ENCODE measurements at places on chromosomes 16 and 17. TPM values are rescaled to one million over a fixed set of nuclear protein-coding genes. Genes with fewer than 3 reads are reported as not detected.

NOD2 gene
- polyA plus RNA-seq = 0.06 TPM

EXOC3L1 gene
- polyA plus RNA-seq = not detected

WFIKKN2 gene
- not detected for polyA plus RNA-seq

DNA sequence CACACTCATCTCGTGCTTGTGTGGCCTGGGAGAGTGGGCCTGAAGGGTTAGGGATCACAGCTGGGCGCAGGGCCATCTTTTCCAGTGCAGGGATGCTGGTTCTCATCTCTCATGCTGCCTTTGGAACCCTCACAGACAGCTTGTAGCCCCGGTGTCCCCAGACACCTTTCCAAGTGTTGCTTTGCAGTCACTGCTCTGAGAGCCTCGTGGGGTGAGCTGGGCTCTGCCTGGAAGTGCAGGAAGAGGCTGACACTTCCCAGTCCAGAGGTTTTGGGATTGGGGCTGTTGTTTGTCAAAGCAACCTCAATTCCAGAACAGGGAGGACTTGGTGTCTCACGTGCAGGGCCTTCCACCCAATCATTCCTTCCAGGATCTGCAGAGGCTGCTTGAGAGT is 28.2 kb downstream of the TBX4 start:
- DNase-seq = no peak
- no peak overlapping the region for H3K4me3 ChIP-seq
- H3K27me3 ChIP-seq = no peaks in the 10 kb centered on the region

GRCh38 chr17:34366529-34367107 is 3.6 kb upstream of the CCL1 start:
- H3K27ac ChIP-seq = no peak overlapping the region
- no peak overlapping the region for H3K4me3 ChIP-seq

DNA sequence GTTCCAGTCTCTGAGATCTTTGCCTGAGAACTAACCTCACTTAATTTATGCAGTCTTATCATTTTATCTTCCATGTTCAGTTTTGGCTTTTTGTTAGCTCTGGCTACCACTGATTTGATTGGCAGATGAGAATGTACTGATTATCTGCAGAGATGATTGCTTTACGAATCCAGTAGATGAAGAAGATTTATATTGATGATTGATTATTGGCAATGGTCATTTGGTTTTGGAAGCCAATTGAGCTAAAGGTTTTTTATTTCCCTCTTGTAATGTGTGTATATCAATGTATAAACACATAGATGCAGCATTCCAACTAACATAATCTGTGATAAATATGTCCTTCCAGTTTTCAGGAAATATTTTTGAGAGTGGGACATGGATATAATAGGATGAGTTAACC is 763.6 kb downstream of the CDH11 start:
- H3K36me3 ChIP-seq = no peaks in the 10 kb centered on the region
- H3K27me3 ChIP-seq = no peaks in the 10 kb centered on the region

DNA sequence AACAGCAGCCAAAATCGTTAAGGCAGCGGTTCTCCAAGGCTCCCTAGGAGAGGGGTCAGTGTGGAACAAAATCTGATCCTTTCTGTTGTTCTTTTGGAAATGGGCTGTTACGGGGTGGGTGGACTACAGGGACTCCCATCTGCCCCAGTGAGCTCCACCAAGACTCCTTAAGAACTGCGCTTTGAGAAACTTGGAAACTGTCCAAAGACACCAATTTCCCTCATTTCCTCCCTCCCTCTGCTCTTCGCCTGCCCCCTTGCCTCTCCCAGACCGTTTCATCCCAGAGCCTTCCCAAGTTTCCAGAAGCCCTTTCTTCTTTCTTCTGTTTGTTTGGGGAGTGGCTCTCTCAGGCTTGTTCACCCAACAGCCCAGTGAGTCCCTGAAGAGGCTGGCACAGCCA is 205.4 kb downstream of the COPRS start:
- no peaks in the 10 kb centered on the region for H3K4me1 ChIP-seq
- no peak for DNase-seq
- no peaks in the 10 kb centered on the region for H3K36me3 ChIP-seq
- H3K27ac ChIP-seq = no peak overlapping the region

NPB gene
- polyA plus RNA-seq = 0.20 TPM

GRCh38 chr17:47643116-47643515 is 6.6 kb upstream of the KPNB1 start:
- H3K4me1 ChIP-seq = peaks cover 3% of the 10 kb centered on the region
- H3K36me3 ChIP-seq = no peaks in the 10 kb centered on the region

DNA sequence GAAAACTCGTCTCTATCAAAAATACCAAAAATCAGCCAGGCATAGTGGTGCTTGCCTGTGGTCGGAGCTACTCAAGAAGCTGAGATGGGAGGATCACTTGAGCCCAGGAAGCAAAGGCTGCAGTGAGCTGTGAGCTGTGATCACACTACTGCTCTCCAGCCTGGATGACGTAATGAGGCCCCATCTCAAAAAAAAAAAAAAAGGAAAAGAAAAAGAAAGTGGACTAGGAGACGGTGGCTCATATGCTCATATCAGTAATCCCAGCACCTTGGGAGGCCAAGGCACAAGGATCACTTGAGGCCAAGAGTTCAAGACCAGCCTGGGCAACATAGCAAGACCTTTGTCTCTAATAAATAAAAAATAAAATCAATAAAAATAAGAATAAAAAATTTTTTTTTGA is 8.8 kb upstream of the SUMO2 start:
- H3K27ac ChIP-seq = no peak overlapping the region
- no peaks in the 10 kb centered on the region for H3K36me3 ChIP-seq
- H3K27me3 ChIP-seq = no peaks in the 10 kb centered on the region
- no peak overlapping the region for H3K4me3 ChIP-seq
- no peaks in the 10 kb centered on the region for H3K4me1 ChIP-seq
- no peak for DNase-seq

SPECC1 gene
- polyA plus RNA-seq = 4.7 TPM

DNA sequence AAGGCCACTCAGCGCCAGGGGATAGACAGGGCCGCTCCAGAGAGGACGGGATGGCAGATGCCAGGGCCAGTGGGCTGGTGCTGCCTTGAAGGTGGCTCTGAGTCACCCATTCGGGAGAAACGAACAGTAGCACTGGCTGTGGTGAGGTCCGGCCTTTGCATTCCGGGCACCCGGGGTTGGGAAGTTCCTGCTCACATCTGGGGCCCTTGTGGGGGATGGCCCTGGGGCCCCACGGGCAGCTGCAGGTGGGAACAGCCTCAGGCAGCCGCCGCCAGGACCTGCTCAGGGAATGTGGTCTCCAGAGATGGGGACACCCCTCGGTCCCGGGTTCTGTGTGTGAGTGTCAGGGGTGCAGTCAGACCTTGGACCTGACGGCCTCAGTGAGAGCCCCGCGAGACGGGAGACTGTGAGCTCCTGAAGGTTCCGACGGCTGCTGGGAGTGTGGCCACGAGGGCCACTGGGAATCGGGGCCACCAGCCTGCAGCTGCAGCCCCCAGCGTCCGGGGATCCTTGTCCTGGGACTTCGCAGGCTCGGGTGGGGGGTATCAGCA is 1.4 kb downstream of the CBFA2T3 start:
- H3K4me3 ChIP-seq = no peak overlapping the region
- H3K36me3 ChIP-seq = no peaks in the 10 kb centered on the region
- H3K27me3 ChIP-seq = no peaks in the 10 kb centered on the region
- peaks cover 4% of the 10 kb centered on the region for H3K4me1 ChIP-seq
- no peak for DNase-seq
- H3K27ac ChIP-seq = no peak overlapping the region

GRCh38 chr16:64872101-64872500 is 249.8 kb downstream of the CDH11 start:
- no peaks in the 10 kb centered on the region for H3K36me3 ChIP-seq
- no peaks in the 10 kb centered on the region for H3K27me3 ChIP-seq
- H3K27ac ChIP-seq = no peak overlapping the region
- H3K4me1 ChIP-seq = no peaks in the 10 kb centered on the region
- no peak for DNase-seq

DNA sequence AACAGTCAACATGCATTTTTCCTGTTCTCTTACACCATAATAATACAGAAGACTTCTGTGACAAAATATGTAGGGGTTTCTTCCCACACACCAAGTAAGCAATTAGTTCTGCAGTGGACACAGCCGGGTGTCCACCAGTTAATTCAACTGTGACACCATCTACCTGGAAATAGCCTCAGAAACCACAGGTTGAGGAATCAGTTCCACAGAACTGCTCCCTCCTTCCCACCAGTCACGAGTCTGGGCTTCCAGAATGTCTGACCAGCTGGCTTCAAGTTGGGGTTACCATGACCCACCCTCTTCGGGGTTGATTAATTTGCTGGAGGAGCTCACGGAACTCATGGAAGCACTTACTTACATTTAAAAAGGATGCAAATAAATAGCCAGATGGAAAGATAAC is 13.6 kb upstream of the CCL5 start:
- H3K27ac ChIP-seq = no peak overlapping the region
- H3K27me3 ChIP-seq = no peaks in the 10 kb centered on the region
- no peaks in the 10 kb centered on the region for H3K36me3 ChIP-seq
- DNase-seq = no peak

GRCh38 chr16:73378471-73378870 is 330.5 kb upstream of the ZFHX3 start:
- no peaks in the 10 kb centered on the region for H3K27me3 ChIP-seq
- no peak for DNase-seq
- no peak overlapping the region for H3K4me3 ChIP-seq
- no peaks in the 10 kb centered on the region for H3K36me3 ChIP-seq
- no peak overlapping the region for H3K27ac ChIP-seq
- no peaks in the 10 kb centered on the region for H3K4me1 ChIP-seq

- no peak overlapping the region for H3K4me3 ChIP-seq
- no peaks in the 10 kb centered on the region for H3K27me3 ChIP-seq
- no peak overlapping the region for H3K27ac ChIP-seq
- H3K4me1 ChIP-seq = no peaks in the 10 kb centered on the region
- DNase-seq = no peak
These were observed 7.7 kb upstream of the ALDOC start for GRCh38 chr17:28584434-28584833.

GRCh38 chr17:19880393-19880792 is 12.7 kb upstream of the ULK2 start:
- no peaks in the 10 kb centered on the region for H3K27me3 ChIP-seq
- H3K4me1 ChIP-seq = peaks cover 42% of the 10 kb centered on the region
- H3K36me3 ChIP-seq = no peaks in the 10 kb centered on the region
- H3K4me3 ChIP-seq = no peak overlapping the region
- no peak overlapping the region for H3K27ac ChIP-seq
- DNase-seq = no peak

- H3K4me1 ChIP-seq = peaks cover 19% of the 10 kb centered on the region
- peak overlapping the region; percentile 52 for H3K27ac ChIP-seq
- no peak for DNase-seq
- no peaks in the 10 kb centered on the region for H3K27me3 ChIP-seq
These were observed 1.3 kb downstream of the SERPINF1 start for GRCh38 chr17:1762901-1763898.

SENP3 gene
- 13.2 TPM for polyA plus RNA-seq

GRCh38 chr17:66386498-66387351 is 84.3 kb downstream of the PRKCA start:
- DNase-seq = no peak
- H3K27ac ChIP-seq = no peak overlapping the region
- no peak overlapping the region for H3K4me3 ChIP-seq
- H3K36me3 ChIP-seq = peaks cover 14% of the 10 kb centered on the region

- H3K27ac ChIP-seq = no peak overlapping the region
- no peaks in the 10 kb centered on the region for H3K27me3 ChIP-seq
- DNase-seq = no peak
- H3K4me3 ChIP-seq = no peak overlapping the region
These were observed 325.6 kb downstream of the SLC39A11 start for GRCh38 chr17:72766761-72767356.

DNA sequence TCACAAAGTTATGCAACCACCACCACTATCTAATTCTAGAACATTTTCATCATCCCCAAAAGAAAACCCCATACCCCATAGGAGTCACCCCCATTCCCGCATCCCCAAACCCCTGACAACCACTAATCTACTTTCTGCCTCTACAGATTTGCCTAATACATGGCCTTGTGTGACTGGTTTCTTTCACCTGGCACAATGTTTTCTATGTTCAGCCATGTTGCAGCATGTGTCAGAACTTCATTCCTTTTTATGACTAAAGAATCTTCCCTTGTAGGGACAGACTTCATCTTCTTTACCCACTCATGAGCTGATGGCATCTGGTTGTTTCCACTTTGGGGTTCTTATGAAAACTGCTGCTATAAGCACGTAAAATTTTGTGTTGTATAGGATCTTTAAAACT is 34.6 kb downstream of the CYTH1 start:
- H3K27me3 ChIP-seq = no peaks in the 10 kb centered on the region
- peaks cover 93% of the 10 kb centered on the region for H3K4me1 ChIP-seq
- H3K36me3 ChIP-seq = no peaks in the 10 kb centered on the region
- no peak for DNase-seq
- H3K4me3 ChIP-seq = peak overlapping the region; percentile 51

DNA sequence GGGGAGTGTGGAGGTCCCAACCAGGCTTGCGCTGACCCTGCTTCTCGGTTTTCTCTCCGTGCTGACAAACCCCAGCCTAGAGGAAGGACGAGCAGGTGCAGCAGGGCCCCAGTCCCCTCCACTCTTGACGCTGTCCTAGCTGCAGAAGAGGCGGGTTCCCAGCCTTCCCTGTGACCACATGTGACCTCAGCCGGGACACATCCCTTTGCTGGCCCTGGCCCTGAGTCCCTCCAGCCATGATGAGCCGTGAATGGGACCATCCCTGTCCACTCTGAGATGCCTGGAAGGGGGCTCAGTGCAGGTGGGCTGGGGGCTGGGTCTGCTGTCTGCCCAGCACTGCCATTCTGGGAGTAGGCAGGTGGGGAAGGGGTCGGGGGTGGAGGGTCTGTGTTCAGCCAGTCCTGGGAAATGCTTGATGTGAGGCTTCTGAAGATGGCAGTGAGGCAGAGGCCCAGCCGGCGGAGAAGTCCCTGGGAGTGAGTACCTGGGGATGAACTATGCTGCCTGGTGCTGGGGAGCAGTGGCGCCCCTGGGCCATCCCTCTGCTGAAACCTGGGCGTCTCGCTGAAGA is 1.9 kb upstream of the TUBB3 start:
- H3K27ac ChIP-seq = no peak overlapping the region
- no peaks in the 10 kb centered on the region for H3K27me3 ChIP-seq
- no peak for DNase-seq
- H3K36me3 ChIP-seq = no peaks in the 10 kb centered on the region
- H3K4me1 ChIP-seq = peaks cover 20% of the 10 kb centered on the region
- H3K4me3 ChIP-seq = no peak overlapping the region

DOC2B gene
- not detected for polyA plus RNA-seq

GRCh38 chr17:7403043-7403726 is 712 bp downstream of the TMEM256 start:
- no peak for DNase-seq
- H3K4me3 ChIP-seq = peak overlapping the region; percentile 95
- peak overlapping the region; percentile 78 for H3K27ac ChIP-seq

DNA sequence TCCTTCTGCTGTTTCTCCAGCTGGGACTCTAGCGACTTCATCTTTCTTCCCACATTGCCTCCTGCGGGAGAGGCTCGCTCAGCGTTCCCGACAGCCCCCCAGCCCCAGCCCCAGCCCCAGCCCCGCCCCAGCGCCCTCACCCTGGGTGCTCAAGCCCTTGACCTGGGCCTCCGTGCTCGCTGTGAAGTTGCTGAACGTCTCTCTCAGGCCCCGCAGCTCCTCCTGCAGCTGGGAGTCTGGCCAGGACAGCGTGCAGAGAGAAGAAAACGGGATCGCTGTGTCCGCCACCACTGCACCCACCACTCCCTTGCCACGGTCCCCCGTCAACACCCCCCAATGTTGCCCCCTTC is 2.4 kb downstream of the ASGR1 start:
- H3K4me1 ChIP-seq = peaks cover 12% of the 10 kb centered on the region
- H3K4me3 ChIP-seq = no peak overlapping the region
- no peaks in the 10 kb centered on the region for H3K27me3 ChIP-seq
- no peak for DNase-seq

MT1F gene
- polyA plus RNA-seq = 22.1 TPM

All from naive thymus-derived CD4-positive, alpha-beta T cell (primary cell).